ENCODE measurements at places on chromosomes 12 and 14.

GRCh38 chr14:75059642-75060041, 4.2 kb downstream of the ACYP1 start:
- DNase-seq = no peak

DNA sequence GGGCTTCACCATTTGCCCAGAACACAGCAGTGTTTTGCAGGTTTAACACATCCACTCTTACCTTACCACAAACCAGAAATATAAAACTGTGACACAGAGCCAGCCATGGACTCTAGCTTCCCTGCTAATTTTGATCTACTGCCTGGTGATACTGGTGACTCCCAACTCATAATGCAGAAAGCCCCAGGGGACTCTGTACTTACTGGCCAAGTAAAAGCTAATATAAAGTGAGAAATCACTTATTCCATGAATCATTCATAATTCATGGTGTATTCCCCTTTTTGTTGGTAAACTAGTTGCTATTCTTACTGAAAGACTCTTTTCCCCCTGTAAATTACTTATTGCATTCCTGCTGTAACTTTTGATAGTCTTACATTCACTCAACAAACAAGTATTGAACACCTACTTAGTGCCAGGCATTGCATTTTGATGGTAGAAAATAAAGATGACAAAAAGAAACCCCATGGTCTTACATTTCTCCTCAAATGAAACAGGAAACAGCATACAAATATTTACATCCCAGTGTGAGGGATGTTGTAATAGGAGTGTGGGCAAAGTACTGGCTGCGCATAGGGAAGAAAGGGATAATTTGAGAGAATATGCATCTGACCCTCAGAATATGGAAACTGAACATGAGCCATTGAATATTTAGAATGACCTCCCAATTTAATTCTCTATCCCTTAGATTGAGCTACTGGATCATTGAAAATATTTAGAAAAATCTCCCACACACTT, 279.6 kb downstream of the PDZRN4 start:
- no peak for DNase-seq

DNA sequence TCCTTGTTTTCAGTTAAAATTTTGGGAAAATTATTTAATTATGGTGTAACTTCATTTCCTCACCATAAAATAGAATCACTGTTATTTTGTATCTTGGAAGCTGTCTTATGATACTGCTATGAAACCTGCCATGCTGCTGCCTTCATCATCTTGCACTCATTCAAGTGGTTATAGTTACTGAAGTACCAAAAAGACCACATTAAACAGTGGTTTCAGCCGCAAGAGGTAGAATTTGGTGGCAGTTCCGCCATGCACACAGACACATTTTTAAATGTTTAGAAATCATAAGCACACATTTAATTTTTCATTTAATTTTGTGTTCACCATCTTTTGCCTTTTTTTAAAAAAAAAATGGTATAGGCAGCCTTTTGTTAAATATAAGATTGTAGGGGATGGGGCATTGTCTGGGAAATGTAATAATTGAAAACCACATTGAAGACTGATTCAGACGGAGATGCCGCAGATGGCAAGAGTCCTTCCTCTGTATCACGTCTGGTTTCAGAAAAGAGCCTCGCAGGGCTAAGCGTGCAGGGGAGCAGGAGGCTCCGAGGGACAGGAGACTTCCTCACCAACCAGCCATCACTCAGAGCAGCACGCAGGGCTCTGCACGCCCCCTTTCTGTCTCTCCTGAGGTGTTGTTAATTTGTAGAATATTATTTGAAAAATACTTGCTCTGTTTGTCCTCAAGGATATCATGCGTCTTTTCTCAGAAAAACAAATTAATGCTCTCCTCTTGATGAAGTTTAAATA, 115.2 kb upstream of the PELI2 start:
- DNase-seq = peak; percentile 23

GRCh38 chr12:79552192-79552591, 138.6 kb downstream of the PAWR start:
- DNase-seq = peak; percentile 88

GRCh38 chr12:130463275-130463658, 125.6 kb downstream of the PIWIL1 start:
- DNase-seq = no peak

- DNase-seq = peak; percentile 28
These were observed 245.9 kb upstream of the ARID2 start for GRCh38 chr12:45483571-45483970.

GRCh38 chr12:27511723-27512045, 12.3 kb upstream of the PPFIBP1 start:
- DNase-seq = no peak

DNA sequence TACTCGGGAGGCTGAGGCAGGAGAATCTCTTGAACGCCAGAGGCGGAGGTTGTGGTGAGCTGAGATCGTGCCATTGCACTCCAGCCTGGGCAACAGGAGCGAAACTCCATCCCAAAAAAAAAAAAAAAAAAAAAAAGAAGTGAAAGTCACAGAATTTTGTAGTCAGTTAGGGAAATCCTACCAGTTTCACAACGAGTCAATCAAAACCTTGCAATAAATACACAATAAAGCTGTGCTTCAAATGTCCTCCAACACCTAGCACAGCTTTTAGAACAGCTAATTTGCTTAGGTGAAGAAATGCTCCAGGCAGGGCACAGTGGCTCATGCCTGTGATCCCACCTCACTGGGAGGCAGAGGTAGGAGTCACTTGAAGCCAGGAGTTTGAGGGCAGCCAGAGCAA, 112.8 kb upstream of the ATF7IP start:
- no peak for DNase-seq

- no peak for DNase-seq
These were observed 121.1 kb downstream of the PRMT8 start for GRCh38 chr12:3611860-3612703.

DNA sequence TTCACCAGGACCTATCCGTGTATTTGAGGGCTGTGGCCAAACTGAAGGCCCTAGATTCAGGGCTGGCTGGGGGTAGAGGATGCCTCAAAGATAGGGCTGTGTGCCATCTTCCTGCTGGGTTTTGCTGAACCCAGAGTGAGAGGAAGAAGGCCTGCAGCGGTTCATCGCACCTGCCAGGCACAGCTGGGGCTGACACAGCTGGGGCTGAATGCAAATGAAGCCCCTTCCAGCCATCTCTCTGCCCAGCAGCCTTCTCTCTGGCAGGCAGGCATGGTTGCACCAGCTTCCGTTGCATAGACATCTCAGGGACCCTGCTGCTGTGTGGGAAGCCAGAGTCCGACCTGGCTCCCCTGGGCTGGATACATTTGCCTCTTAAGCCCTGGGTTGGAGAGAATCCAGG, 152.4 kb downstream of the TSPAN9 start:
- no peak for DNase-seq

- DNase-seq = no peak
These were observed 77.4 kb downstream of the KIF26A start for GRCh38 chr14:104215706-104216334.

DNA sequence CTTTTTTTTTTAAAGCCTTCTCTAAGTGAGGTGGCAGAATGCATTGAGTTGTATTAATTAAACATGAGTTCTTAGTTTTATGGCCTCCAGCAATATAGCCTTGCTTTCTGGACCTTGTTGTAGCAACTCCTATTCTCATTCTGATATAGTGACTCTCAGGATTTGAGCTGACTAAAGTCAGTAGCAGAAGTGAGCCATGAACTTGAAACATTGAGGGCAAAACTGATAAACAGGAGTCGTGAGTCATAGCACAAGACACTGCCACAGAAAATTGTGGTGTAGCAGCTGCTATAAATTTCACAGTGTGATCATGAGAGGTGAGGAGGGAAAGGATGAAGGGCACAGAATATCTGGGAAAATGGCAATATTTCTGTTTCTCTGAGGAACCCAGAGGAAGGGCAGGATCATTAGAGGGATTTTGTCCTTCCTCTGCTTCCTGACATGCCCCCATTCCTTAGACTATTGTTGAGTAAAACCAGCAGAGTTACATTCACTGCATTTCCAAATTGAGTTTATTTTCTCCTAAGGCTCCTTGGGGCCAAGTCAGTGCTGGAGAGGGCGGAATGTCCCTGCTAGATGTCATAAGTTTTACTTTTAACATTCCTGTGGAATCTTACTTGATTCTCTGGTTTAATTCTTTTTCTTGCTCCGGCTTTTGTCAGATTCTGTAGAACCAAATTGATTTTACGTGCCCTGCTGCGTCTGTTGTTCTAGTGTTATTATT, 7.5 kb downstream of the KLRG1 start:
- DNase-seq = peak; percentile 49

- no peak for DNase-seq
These were observed 38.8 kb downstream of the CACNA2D4 start for GRCh38 chr12:1879633-1880032.

- peak; percentile 37 for DNase-seq
These were observed 14.1 kb downstream of the TNS2 start for GRCh38 chr12:53063708-53064612.

DNA sequence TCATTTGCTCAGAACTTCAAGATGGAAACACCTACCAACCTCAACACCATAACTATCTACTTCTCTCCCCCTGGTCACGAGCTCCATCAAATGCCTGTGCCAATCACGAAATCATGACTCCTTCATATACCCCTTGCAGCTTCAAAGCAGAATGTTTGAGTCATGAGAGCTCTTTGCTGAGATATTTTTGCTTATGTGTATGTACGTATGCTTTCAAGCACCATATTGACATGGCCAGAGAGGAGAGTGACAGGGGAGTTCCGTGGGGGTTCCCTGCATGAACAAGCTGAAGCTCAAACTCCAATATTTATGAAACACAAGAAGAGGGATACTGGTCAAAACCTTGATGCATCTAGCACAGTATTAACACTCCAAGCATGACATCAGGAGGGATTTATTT, 374.4 kb downstream of the DPF3 start:
- DNase-seq = no peak

DNA sequence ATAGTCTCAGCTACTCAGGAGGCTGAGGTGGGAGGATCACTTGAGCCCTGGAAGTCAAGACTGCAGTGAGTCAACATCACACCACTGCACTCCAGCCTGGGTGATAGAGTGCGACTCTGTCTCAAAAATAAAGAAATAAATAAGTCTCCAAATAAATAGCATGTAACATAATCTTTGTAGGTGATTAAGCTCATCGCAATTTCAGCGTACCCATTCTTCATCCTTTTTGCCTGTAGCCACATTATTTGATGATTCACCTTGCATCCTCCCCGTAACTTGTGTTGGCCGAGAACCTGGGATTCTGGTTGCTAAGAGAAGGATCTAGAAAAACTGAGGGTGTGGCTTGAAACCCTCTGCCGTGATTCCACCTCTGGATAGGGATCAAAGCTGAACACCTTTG, 115.1 kb downstream of the GALC start:
- peak; percentile 3 for DNase-seq

- no peak for DNase-seq
These were observed 19.8 kb downstream of the INSM2 start for GRCh38 chr14:35553808-35554207.

- DNase-seq = peak; percentile 58
These were observed 1.2 kb downstream of the DYRK2 start for GRCh38 chr12:67649570-67650387.

GRCh38 chr14:59358102-59358501, 107.1 kb downstream of the GPR135 start:
- DNase-seq = peak; percentile 75

- DNase-seq = no peak
These were observed 77.1 kb downstream of the PLXNC1 start for GRCh38 chr12:94225506-94225905.

- DNase-seq = no peak
These were observed 40.2 kb downstream of the UBE3B start for GRCh38 chr12:109517619-109518018.

GRCh38 chr14:53127151-53127550, 26.0 kb downstream of the DDHD1 start:
- no peak for DNase-seq

DNA sequence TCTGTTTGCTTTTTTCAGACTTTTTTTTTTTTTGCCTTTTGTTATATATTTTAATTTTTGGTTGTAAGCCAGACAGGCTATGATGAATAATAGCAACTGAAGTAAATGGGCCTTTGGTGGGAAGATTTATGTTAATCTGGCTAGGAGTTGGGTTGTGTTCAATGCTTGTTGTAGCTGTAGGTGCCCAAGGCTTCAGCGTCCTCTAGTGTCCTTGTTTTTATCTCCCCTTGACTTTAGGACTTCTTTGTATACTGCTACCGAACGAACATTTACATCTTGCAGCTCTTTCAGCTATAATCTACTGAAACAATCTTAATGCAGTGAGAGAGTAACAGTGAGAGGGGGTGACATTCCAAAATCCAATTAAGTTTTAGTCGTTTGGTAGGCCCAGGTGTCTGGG, 848.4 kb upstream of the FBXO33 start:
- no peak for DNase-seq

GRCh38 chr12:128228581-128228980, 38.4 kb upstream of the TMEM132C start:
- DNase-seq = no peak

DNA sequence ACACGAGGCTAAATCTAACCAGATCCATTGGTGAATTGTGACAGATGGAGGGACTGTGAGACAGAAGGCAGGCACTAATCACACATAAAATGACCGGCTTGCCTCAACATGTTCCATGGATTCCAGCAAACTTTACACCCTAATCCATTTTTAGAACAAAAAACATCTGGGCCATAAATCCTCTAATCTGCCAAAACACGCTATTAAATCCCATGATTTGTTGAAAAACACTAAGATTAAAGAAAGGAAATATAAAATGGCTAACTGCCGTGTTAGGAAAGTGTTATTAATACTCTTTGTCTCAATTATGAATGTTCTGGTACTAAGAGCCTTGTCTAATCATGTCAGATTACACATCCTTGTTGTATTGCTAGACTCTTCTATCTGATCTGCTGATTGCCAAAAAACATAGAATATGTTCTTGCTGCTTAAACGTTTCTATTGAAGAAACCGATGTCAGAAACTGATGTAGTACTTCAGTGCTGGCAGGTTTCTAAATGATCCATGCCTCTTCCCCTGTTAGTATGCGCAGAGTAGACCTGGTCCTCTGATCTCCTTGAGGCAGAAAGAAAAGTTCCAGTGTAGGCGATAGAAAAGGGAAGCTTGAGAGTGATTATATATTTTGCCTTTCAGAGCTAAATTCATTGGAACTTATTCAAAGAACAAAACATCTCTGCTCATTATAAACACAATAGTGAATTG, 384.9 kb downstream of the SOX5 start:
- DNase-seq = no peak

GRCh38 chr12:110217996-110218674, 62.9 kb upstream of the ATP2A2 start:
- no peak for DNase-seq
